Fibroblast of pulmonary artery (primary cell): ENCODE measurements at places on chromosomes 3 and 15.
A peak's percentile ranks its signal among the peaks of the same experiment; 100 is the strongest.

DNA sequence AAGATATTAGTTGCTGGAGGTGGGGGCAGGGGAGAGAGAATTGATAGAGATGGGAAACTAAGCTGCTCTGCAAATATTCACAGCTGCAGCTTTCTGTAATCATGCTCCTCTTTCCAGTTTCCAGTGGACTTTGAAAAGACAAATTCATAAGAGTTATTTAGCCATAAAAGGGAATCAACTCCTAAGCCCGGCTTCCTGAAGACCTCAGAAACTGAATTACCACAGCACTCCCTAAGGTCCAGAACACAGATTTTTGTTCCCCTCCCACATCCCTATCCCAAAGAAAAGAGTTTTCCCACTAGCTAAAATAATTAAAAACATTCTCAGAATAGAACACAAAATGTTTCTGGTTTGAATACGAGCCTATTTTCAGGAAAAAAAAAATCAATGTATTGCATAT is 871.8 kb upstream of the NR2F2 start:
- peak; percentile 41 for DNase-seq

DNA sequence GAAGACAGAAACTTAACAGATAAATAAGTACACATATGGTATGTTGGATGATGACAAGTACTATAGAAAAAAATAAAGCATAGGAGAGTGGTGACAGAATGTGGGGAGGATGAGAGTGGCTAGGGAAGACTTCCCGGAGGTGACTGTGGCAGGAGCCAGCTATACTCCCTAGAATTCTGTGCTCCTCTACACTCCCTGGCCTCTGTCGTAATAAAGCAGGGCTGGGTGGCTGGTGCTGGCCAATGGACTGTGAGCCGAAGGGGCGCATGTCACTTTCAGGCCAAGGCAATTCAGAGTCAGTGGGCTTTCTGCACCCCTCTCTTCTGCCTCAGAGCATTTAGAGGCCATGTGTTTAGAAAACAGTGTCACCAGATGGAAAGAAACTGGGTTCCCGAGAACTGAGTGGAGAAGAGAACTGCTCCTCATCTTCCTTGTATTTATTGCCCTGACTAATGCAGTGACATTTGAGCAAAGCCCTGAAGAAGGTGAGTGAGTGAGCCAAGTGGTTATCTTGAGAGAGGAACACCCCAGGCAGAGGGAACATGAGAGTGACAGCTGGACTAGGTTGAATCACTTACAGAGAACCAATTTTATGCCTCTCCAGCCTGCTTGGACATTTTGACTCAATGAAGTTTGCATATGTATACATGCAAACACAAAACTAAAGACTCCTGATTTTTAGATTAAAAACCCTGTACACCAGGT is 5.2 kb upstream of the VPS8 start:
- no peak for DNase-seq

- peak; percentile 38 for DNase-seq
Observed at GRCh38 chr3:195162033-195162669, 108.8 kb downstream of the XXYLT1 start.

DNA sequence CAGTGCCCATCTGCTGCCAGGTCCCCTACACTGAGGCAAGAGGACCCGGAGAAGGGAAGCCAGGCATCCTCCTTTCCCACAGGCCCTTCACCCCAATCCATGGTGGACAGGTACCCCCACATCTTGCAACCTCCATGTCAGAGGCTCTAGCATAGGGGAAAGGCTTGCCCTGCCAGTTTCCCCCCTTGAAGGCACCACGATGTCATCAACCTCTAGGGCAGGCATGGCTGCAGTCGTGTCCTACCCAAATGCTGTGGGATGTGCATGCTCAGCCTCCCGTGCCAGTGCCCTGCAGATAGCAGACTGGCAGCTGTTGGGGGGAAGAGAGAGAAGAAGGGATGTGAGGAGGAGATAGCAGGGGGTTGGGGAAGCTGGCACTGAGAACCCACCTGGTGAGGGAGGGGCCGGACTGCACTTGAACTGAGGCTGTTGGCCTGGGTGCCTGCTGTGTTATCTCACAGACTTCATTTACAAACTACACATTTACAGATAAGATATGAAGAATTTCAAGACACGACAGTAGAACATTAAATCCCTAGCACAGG is 197.5 kb downstream of the ADAMTS9 start:
- DNase-seq = no peak
